ENCODE measurements at places on chromosomes 12 and 14. TPM values are rescaled to one million over a fixed set of nuclear protein-coding genes. Genes with fewer than 3 reads are reported as not detected.

The TMTC1 gene
- total RNA-seq, result 3.9 TPM

The HNF1A gene
- total RNA-seq, result not detected

The BMP4 gene
- 45.1 TPM for total RNA-seq

The KLHL33 gene
- not detected for total RNA-seq

The DPY19L2 gene
- total RNA-seq, result 3.7 TPM

The NEDD8 gene
- 335 TPM for total RNA-seq

The TMEM63C gene
- total RNA-seq, result 0.20 TPM

The HPD gene
- total RNA-seq, result 2.3 TPM

The CCDC184 gene
- not detected for total RNA-seq

The STON2 gene
- 1.3 TPM for total RNA-seq

The ANAPC5 gene
- 169 TPM for total RNA-seq

The NRXN3 gene
- 1.1 TPM for total RNA-seq

The SLC25A47 gene
- not detected for total RNA-seq

The SLC15A5 gene
- total RNA-seq, result not detected

DNA sequence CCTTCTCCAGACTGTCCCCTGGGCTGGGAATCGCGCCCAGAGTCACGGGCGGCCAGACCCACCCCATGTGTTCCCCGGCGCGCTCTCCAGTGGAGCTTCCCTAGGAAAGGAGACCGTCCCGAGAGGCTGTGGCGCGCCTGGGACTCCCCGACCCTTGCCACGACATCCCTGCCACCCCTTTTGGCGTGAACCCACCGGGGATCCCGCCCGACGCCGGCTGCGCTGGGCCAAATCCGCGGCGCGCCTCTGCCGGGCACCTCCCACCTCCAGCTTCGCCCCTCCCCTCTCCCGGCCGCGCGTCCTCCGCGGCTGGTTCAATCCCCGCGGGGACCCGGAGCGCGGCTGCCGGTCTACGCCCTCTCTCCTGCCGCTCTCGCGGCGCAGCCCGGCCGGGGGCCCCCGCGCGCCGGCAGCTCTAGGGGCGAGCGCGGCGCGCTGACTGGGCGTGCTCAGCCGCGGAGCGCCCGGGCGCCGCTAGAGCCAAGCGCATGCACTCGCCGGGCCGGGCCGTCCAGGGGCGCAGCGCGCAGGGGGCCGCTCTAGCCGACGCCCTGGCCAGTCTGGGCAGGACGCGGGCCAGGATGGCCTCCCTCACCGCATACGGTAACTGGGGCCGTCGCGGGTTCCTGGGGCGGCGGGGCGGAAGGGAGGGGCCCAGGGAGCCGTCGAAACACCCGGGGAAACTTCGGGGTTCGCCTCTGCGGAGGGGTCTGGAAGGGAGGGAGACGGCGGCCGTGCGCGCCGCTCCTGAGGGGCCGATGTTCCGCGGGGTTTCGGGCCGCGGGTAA, 77.4 kb upstream of the ANO4 start:
- no peak for DNase-seq

- no peak for DNase-seq
Measured at GRCh38 chr12:13536219-13536910, 339.8 kb downstream of the EMP1 start.

DNA sequence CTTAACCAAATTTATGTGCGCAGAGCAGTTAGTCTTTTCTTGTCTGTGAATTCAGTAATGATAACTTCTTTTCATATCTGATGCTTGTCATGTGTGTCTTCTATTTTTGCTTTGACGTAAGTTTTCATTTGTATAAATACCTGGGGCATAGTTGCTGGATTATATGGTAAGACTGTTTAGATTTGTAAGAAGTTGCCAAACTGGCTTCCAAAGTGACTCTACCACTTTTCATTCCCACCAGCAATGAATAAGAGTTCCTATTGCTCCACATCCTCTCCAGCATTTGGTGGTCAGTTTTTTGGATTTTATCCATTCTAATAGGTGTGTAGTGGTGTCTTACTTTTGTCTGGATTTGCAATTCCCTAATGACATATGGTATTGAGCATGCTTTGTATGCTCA, 8.9 kb downstream of the ZNF268 start:
- no peak for DNase-seq

- DNase-seq, result no peak
Measured at GRCh38 chr12:63900922-63901793, 56.7 kb downstream of the SRGAP1 start.

DNA sequence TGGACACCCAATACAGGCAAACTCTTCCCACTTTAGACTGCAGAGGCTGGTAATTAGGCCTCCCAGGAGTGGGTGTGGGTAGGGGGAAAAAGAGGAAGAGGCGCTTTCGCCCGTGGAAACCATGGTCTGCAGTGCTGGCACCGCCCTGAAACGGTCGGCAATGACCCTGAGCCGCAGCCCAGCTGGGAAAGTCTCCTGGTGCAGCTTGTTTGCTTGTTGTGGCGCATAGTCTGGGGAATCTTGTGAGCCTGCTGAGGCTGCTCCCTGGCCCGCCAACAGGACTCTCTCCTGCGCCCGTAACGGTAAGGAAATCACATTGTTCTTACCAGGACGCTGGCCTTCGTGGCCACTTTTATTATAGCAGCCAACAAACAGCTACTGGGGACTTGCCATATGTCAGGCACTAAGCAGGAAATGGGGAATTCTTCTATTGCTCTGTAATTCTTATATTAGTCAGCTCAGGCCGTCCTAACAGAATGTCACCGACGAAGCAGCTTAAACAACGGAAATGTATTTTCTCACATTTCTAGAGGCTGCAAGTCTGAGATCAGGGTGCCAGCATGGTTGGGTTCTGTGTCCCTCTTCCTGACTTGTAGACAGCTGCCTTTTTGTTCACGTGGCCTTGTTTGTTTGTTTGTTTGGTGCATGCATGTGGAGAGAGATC, 52.5 kb upstream of the RIN3 start:
- peak; percentile 58 for DNase-seq

DNA sequence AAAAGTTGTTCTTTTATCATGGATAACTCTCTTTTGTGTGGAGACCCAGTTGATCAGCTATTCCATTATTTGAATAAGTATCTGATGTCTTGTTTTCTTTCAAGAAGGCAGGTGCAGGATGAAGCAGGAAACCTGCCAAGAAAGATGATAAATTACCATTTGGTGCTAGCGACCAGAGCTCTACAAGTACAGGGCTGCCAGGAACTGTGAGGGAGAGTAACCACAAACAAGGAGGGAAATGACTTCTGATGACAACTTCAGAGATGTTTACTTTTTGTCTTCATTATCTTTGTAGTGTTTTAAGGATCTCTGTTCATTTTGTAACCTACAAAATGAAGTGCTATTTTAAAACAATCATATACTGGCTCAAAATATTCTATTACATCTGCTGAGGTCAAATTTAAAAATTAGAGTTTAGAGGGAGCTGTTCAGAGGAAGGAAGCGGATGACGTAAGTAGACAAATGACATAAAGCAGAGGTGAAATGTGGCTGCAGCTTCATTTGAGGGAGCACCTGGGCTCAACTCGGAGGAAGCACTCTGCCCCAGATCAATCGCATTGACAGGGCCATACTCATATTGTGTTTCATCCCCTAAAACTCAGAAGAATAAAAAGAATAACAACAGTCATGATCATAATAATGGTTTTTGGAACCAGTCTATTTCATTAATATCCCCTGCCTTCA, 226.8 kb downstream of the C12orf42 start:
- no peak for DNase-seq

DNA sequence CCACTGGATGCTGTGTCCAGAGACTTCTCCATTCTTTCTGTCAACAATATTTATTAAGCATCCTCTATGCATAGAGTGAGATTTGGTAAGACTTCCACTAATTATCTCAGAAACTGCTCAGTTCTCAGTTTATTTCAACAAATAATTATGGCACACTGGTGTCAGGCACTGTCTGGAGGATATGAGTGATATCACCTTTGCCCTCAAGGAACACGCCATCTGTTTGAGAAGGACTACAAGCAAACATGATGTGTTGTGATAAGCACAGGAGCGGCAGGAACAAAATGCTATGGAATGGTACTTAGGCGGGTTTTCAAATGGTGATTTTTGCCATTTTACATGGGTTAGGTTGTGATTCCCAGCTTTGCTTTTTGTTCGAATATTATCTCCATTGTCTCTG, 229.2 kb downstream of the DPF3 start:
- DNase-seq, result no peak

GRCh38 chr12:132608231-132609171, 1.9 kb downstream of the LRCOL1 start:
- DNase-seq, result no peak

DNA sequence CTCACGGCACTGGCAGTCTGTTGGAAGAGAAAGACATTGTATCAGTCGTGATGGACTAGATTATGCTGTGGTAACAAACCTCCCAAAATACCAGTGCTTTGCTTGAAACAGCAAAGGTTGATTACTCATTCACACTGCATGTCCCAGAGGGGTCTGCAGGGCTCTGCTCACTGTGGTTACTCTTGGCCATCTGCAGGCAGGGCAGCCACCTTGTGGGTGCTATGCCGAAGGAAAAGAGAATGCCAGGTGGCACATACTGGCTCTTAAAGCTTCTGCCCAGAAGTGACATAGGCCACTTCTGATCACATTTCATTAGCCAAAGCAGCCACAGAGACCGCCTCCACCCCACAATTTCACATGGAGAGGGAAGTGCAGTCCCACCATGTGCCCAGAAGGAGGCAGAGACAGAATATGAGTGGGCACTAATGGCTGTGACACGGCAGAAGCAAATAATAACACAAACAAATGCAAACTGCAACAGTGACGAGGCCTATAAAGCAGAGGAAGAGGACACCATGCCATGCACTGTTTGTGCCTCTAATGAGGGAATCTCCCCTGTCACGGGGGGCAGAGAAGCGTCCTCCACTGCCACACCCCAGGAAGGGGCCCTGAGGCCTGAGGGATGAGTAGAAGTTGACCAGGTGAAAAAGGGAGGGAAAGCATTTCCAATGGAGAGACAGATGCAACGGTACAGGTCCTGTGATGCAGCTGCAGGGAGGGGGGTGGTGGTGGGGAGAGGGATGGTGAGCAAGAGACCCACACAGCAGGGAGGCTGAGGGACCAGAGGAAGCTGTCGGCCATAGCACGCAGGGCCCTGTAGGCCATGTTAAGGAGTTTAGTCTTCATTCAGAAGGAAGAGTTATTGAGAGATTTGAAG, 51.7 kb upstream of the KICS2 start:
- DNase-seq, result peak; percentile 27

DNA sequence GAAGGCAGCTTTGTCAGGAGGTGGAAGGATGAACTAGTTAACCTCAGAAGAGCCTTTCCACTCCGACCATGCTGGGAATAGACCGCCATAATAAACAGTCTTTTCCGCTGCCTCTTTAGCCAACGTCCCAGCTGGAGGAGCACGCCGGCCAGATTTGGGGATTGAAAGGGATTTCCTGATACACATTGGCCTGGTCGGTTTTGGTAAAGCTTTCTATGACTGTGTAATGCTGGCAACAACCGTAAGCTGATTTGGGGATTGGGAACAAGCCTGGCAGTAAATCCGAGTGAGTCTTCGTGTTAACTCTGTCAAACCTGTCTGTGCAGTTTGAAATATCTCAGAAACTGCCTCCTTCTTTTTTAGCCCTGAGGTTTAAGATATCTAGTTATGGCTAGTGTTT, 87.0 kb downstream of the DAD1 start:
- DNase-seq, result no peak

- no peak for DNase-seq
Measured at GRCh38 chr12:117214797-117215196, 24.5 kb upstream of the FBXO21 start.

- DNase-seq, result no peak
Measured at GRCh38 chr14:102047808-102048540, 38.9 kb downstream of the HSP90AA1 start.

DNA sequence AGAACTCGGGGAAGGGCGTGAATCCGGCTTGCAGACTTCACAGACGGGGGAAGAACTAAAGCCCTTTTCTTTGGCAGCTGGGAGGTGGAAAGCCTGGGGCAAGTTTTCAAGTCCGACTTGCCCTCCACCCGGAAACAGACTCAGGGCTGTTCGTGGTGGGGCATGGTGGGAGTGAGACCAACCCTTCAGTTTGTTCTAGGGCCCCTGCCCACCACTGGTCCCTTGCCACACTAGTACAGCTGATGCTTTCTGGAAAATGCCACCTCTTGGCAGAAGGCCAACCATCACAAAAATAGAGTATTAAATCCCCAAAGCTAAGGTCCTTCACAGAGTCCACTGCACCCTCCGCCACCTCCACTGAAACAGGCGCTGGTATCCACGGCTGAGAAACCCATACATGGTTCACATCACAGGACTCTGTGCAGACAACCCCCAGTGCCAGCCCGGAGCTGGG, 50.4 kb upstream of the DDX11 start:
- no peak for DNase-seq

- peak; percentile 66 for DNase-seq
Measured at GRCh38 chr12:27635349-27635972, 60.8 kb upstream of the REP15 start.

GRCh38 chr12:93336291-93336741, 41.4 kb upstream of the NUDT4 start:
- DNase-seq, result peak; percentile 64

- DNase-seq, result peak; percentile 35
Measured at GRCh38 chr12:64780531-64781279, 21.5 kb upstream of the GNS start.

DNA sequence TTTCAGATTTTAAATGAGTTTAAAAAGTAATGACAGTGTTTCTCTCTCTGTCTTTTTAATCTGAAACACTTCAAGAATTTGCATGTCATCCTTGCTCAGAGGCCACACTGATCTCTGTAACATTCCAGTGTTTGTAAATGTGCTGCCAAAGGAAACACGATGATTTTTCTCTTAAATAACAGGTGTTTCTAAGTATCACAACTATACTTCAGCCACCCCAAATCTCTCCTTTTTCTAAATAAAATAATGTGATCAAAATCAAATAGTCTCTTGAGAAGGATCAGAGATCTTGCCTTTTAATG, 3.3 kb upstream of the GALC start:
- no peak for DNase-seq

GRCh38 chr14:87698481-87698880, 294.5 kb downstream of the GALC start:
- no peak for DNase-seq

GRCh38 chr12:29681370-29681769, 102.4 kb downstream of the TMTC1 start:
- DNase-seq, result no peak

Data from M059J (cell line).